Frontal cortex (tissue), 4 donors: ENCODE measurements at places on chromosomes 6 and 20. TPM values are rescaled to one million over a fixed set of nuclear protein-coding genes. Genes with fewer than 3 reads are reported as not detected.

GRCh38 chr6:53984163-53984562 is 127.1 kb upstream of the MLIP start:
- DNase-seq, result no peak

DNA sequence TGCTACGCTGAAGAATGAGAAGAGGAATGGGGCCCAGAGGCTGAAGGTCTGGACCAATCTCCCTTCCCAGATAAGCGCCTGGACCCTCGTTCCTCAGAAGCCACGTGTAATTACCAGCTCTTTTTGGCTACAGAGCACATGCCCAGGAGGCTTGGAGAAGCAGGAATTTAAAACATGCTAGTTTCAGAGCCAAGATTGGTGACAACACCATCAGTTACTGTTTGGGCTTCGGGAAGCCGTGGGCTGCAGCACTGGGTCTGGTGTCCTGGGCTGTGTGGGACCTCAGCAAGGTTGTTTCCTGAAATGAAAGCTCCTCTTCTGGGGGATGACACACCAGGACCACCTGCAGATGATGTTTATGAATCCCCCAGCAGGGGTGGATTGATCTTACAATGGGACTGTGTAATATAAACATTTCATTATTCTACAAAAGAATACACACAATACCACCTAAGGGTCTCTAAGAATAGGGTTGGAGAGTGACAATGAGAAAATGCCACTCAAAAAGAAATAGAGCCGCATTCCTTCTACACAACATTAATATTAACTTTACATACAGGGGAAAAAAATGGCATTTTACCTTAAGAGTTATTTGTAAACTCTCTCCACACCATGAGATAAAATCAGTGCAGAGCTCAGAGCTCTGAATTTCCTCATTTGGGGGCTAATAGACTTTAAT is 207.8 kb upstream of the FOXQ1 start:
- DNase-seq, result no peak

- no peak for DNase-seq
Observed at GRCh38 chr6:27478141-27478705, 5.3 kb upstream of the ZNF184 start.

- peak; percentile 10 for DNase-seq
Observed at GRCh38 chr6:118618676-118619377, 32.6 kb downstream of the CEP85L start.

- DNase-seq, result no peak
Observed at GRCh38 chr6:203661-204060, 88.6 kb upstream of the DUSP22 start.

DNA sequence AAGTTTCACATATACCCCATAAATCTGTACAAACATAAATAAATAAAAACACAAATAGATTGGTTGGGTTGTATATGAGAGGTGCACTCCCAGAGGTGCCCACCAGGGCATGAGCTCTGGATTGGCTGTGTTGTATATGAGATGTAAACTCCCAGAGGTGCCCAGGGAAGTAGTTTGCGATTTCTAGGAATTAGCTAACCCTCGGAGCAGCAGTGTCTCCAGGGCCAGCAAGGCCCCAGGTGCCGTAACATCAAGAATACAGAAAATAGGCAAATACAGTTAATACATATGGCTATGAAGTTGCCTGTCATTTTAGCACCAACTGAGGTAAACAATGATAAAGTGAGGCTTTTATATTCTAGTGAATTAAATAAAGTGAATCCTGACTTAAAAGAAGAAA is 5.4 kb upstream of the GINM1 start:
- no peak for DNase-seq

DNA sequence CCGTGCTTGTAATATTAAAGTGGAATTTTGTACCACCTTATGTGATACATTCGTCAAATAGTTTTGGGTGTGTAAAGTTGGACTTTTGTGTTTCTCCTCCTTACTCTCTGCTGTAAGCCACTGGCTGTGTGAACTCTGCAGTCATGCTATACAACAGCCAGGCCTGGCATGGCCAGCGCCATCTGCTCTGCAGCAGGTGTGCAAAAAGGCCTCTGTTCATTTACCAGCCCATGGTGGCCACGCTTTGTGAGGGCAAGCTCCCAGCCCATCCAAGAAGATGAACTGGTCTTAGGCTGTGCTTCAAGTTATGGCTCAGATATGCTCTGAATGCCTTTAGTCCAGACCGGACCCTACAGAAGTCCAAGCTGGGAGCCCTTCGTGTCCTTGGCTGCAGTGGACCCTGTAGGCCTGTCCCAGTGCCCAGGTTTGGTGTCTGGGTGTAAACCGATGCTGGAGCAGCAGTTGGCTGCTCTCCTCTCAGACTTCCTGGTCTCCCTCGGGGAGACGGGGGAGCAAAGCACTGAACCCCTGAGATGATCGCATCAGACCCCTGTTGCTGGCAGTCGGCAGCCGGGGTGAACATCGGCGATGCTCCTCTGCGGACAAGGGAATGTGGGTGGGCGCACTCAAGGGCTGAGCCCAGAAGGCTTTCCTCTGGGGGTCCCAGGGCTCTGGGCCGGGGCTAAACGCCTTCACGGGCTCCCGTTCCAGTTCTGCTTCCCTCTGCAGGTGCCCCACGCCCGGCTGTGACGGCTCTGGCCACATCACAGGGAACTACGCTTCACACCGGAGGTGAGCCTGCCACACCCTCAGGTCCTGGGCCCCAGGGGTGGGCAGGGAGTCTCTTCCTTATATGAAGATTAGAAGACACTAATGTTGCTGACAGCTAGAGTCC is 28.6 kb upstream of the PCMTD2 start:
- DNase-seq, result no peak

DNA sequence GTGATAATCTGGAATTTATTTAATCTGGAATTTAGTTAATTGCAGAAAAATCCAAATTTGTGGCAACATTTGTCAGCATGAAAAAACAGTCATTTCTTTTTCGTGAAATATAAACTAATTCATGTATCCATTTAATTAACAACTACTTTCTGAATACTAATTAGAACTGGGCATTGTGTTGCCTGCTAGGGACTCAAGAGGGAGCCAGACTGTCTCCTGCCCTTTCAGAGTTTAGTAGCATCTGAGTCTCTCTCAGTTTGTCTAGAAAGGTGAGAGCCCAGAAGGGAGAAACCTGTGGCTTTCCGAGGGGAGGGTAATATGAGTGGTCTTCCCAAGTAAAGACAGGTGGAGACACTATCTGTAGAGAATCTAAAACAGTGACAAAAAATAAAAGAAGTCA is 210.9 kb upstream of the HDDC2 start:
- DNase-seq, result no peak

DNA sequence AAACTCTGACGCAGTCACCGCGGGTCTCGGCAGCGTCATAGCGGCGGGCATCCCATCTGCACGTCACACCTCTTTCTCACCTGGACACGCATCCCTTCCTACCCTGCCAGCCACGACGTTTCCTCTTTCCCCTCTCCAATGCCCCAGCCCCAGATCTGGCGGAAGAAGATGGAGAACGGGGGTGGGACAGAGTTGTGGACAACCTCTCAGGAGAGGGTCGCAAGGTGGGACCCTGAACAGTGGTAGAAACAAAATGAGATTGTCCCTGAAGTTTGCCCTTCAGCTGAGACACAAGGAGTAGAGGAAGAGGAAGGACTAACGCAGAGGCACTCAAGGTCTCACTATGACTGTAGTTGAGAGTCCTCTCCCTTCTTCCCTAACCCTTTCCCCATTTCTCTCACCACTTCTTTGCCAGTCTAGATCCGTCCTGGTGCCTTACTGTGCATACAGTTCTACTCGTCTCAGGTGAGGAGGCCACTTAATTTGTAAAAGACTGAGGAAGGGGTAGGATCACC is 562 bp downstream of the TRIM39 start:
- DNase-seq, result peak; percentile 16

GRCh38 chr6:35214869-35215664 is 1.3 kb downstream of the SCUBE3 start:
- peak; percentile 42 for DNase-seq

DNA sequence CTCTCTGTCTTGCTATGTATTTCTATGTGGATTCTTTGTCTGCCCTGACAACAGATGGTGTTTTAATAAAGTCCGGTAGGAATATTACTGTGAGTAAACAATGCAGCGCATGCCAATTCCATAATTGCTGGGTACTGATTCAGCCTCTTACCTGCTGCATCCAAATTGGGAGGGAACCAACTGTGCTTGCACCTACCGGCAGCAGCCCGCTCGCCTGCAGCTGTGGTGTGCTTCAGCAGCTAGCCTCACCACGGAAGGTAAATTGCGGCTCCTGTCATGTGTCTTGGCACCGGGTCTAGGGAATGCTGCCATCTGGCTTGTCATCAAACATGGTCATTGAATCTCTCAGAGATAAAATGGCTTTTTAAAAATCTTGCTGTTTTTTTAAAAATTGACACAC is 704.8 kb upstream of the SLC35B3 start:
- no peak for DNase-seq

GRCh38 chr6:161744211-161745067 is 470.6 kb upstream of the AGPAT4 start:
- no peak for DNase-seq

DNA sequence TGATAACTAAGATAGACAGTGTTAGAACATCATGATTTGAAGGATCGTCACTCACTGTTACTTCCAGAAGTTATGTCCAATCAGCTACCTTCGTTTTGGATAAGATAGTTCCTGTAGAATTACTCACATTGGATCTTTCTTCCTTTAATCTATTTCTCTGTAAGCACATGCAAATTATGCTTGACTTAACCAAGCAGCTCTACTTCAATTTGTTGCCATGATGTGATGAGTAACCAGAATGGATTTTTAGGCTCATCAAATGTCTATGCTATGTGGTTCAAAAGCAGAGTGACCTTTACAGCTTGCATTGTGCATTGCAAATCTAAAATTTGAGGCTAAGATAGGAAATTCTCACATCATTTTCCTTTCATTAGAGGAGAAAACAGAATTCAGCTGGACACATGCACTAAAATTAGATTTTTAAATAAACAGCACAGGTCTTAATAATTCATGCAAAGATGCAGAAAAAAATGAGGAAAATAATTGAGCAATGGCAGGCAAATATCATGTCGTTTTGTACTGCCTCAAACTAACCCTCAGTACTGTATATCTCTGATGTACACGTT is 76.7 kb upstream of the ZFP64 start:
- no peak for DNase-seq

- DNase-seq, result no peak
Observed at GRCh38 chr6:26235302-26235670, 129.7 kb upstream of the BTN3A2 start.

DNA sequence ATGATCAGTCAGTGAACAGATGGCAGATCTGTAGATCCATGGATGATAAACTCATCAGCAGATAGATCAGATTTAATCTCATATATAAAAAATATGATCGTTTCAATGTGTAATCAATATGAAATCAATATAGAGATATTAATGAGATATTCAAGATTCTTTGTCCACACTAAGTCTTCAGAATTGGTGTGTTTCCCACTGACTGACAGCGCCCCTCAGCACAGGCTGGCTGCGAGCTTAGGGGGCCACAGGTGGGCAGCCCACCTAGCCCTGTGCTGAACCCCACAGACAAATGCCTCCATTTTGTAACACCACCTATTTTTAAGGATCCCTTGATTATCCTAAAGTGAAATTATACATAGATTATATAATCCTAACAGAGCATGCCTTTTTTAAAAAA is 32.3 kb downstream of the FRMD1 start:
- DNase-seq, result no peak

- DNase-seq, result no peak
Observed at GRCh38 chr20:12838261-12838866, 170.4 kb upstream of the SPTLC3 start.

DNA sequence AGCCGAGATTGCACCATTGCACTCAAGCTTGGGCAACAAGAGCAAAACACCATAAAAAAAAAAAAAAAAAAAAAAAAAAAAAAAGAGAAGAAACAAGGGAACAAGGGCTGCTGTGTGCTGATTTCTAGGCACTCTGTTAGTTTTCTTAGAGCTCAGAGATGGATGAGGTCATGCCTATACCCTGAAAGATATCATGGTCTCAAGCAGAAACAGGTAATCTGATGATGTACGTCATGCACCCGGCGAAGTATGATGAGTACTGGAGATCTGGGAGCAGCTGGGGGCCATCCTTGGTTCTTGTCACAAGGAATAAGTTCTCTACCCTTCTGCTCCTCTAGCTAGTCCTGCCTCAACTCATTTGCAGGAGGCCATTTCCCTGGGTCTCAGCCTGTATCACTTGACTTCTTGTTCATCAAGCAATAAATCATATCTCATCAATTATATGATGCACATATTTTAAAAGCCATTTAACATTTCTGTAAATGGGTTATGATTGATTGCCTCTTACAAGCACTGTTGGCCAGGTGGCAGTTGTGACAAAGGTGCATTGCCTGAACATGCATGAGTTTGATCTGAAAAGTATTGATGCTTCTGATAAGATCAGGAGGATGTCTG is 517.2 kb downstream of the DHX35 start:
- no peak for DNase-seq

- no peak for DNase-seq
Observed at GRCh38 chr6:150196942-150197745, 54.3 kb downstream of the PPP1R14C start.

DNA sequence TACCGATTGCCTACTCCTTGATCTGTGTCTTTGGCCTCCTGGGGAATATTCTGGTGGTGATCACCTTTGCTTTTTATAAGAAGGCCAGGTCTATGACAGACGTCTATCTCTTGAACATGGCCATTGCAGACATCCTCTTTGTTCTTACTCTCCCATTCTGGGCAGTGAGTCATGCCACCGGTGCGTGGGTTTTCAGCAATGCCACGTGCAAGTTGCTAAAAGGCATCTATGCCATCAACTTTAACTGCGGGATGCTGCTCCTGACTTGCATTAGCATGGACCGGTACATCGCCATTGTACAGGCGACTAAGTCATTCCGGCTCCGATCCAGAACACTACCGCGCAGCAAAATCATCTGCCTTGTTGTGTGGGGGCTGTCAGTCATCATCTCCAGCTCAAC is 13.5 kb downstream of the CCR6 start:
- no peak for DNase-seq

- DNase-seq, result no peak
Observed at GRCh38 chr6:163335056-163335455, 79.5 kb upstream of the QKI start.

DNA sequence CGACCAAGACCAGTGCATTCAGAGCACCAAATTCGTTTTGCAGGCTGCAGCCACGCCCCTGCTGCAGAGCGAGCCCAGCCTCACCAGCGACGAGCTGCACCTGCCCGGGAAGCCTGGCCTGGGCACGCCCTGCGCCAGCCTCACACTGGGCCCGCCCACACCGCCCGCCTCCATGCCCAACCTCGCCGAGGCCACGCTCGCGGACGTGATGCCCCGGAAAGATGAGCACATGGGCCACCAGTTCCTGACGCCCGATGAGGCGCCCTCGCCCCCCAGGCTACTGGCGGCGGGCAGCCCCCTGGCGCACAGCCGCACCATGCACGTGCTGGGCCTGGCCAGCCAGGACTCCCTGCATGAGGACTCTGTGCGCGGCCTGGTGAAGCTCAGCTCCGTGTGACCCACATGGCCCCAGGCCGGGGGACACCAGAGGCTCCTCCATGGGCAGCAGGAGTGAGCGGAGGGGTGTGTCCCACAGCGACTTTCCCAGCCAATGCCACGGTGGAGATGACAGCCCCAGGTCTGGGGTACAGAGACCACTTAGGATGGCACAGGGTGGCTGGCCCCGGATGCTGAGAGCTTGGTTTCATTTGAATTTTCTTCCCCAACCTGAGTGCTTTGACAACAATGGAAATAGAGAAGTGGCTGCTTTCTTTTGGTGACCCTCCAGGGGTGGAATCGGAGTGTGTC is 150.2 kb upstream of the SNX9 start:
- DNase-seq, result no peak

GRCh38 chr6:43570876-43571441 is 4.9 kb downstream of the XPO5 start:
- DNase-seq, result no peak

Gene TRIM38
- 0.41 TPM for total RNA-seq

Gene RSPO3
- total RNA-seq, result 36.7 TPM

Gene TAAR5
- not detected for total RNA-seq

Gene ABCF1
- total RNA-seq, result 18.8 TPM

Gene ABCC10
- 17.9 TPM for total RNA-seq

Gene IL17A
- not detected for total RNA-seq
